ENCODE measurements at places on chromosomes 1 and 21.

DNA sequence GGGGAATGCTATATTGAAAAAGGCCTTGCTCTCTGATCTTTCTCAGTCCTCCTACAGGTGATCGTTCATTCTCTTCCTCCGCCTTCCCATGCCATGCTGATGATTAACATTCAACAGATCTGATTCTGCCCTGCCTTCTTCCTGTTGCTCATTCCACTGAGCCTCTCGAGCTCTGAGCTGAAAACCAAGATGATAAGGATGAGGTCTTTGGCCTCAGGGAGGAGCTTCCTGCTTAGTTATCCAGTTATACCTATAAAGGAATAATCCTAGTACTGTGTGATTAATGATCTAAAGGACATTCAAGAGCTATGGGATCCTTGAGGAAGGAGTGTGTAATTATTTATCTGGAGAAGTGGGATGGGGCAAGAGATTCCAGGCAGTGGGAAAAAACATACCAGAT, 25.2 kb upstream of the MAP3K7CL start:
- DNase-seq, result no peak

DNA sequence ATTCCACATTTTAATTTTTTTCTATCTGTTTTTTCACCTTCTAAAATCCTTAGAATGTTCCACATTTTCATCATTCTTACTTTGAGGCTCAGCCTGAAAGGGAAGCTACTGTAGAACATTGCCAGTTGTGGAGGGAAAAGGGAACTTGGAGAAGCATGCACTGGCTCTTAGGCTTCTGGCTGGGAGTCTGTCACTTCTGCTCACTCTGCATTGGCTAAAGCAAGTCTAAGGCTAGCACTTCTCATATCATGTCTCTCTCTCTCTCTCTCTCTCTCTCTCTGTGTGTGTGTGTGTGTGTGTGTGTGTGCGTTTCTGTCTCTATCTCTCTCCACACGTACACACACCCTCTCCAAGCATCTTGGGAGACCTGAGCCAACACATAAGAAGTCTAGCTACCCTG, 49.6 kb upstream of the ADAR start:
- DNase-seq, result no peak

DNA sequence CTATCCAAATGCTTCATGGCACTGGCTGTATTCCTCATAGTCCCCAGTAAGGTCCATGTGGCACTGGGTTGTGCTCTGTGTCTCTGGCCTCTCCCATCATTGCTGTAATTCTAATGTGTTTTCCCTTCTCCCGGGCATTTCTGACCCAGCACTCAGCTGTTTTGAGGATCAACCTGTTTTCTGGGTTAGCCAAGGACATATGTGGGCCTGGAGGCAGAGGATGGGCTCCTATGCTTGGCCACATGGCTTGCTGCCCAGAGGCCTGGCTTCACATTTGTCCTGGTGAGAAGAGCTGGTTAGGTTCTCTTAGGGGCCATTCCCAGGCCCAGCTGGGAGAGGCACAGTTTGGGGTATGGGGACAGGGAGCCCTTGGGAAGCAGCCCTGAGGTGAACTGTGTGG, 103.1 kb downstream of the FAM78B start:
- no peak for DNase-seq

GRCh38 chr1:24276791-24277190, 42.4 kb upstream of the GRHL3 start:
- DNase-seq, result no peak

- DNase-seq, result no peak
Measured at GRCh38 chr1:81044708-81045107, 756.0 kb upstream of the ADGRL2 start.

DNA sequence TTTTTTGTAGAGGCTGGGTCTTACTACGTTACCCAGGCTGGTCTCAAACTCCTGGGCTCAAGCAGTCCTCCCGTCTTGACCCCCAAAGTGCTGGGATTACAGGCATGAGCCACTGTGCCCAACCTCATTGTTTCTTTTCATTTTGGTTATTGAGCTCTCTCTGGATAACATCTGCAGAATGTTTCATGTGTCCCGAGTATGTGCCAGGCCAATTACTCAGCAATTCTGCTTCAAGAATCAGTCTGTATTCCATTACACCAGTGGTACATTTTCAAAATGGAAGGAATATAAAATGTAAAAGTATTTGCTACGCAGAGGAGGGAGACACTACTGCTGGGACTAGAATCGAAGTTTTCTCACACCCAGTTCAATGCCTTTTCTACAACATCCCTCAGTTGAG, 1.7 kb upstream of the ELOA start:
- DNase-seq, result no peak
